ENCODE measurements at places on chromosomes 11 and 22.

DNA sequence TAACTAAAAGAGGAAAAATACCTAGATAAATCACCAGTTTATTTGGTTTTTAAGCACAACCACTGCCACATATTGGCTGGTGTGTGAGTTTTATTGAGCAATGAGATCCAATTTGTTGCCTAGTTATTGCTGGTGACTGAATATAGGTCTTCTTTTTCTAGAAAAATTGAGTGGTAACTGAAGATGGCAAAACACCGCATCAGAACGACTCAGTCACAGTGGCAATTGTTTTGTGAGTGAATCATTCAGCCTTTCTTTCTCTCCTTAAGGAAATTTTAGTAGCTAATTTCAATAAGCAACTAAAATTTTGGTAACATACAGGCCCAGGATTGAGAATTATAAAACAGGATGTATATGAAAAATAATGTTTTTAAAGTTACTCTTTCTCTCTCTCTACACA, 533.0 kb downstream of the KCNA4 start:
- no peak for DNase-seq

GRCh38 chr11:10388574-10388973, 66.5 kb upstream of the AMPD3 start:
- DNase-seq: no peak

GRCh38 chr11:2777871-2778629, 78.3 kb upstream of the KCNQ1OT1 start:
- DNase-seq: peak; percentile 73

DNA sequence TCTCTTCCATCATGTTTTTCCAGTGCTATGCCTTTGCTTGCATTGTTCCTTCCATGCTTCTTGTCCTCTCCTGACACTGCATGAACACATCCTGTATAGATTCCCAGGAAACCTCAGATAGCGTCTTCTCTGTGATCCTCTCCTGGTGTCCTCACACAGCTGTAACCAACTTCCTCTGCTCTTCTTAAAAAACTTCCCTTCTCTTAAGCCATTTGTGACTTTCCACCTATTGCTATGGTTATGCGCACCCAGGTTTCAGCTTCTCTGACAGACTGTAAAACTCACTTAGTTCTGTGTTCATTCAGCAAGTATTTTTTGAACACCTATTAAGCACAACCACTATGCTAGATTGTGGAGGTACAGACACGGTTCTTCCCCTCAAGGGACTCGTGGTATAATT, 5.1 kb upstream of the APLP2 start:
- DNase-seq: no peak

- DNase-seq: no peak
Measured at GRCh38 chr11:96483374-96483955, 93.7 kb downstream of the JRKL start.

DNA sequence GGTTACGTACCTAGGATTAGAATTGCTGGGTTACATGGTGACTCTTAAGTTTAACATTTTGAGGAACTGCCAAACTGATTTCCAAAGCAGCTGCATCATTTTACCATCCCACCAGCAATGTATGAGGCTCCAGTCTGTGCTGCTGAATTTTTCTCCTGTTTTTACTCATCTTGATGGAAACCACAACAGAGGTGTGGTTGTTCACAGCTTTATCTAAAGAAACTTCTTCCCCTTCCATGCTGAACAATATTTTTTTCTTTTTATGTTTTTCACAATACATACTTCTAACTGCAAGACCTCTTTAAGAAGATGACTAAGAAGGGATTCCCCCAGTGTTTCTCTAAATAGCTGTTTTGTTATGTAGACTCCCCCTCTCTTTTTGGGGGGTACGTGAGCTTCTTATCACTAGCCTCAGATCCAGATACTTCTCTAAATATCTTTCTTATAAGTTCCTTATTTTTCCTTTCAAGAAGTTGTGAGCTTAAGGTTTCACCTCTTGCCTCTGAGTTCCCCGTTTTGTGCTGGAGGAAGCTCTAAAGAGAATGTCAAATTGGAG, 24.0 kb downstream of the TCP11L1 start:
- DNase-seq: no peak
